Activated CD8-positive, alpha-beta memory T cell treated with anti-CD3 and anti-CD28 coated beads for 4 hours (primary cell): ENCODE measurements at places on chromosomes 6 and 20.

DNA sequence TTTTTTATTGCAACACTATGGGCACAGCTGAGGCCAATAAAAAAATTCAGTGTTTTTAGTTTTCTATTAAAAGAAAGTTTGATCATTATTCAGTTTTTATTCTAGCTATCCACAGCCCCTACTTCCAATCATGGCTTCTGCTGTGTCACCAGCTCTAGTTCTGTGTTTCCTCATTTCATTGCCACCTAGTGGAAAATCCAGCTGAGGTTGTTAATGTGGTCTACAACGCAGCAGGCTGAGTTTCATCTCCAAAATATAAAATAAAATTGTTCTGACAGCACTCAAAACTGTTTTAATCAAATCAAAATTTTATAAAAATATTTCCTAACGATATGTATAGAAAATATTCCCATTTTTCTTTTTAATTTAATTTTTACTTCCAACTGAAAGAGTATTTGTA, 13.6 kb downstream of the COL9A1 start:
- no peak for DNase-seq

- no peak for DNase-seq
These were observed 25.3 kb downstream of the SNX5 start for GRCh38 chr20:17943343-17943742.

DNA sequence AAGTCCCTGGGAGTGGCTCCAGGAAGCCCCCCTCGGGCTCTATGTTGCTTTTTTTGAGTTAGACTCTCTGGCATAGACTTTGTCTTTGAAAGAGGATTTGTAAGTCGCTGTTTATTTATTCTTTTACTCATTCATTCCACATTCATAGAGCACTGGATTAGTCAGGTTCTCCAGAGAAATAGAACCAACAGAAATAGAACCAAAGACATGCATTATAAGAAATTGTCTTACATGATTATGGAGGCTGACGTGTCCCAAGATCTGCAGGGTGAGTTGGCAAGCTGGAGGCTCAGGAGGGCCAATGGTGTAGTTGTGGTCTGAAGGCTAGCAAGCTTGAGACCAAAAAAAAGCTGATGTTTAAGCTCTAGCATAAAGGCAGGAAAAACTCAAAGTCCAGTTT, 98.3 kb upstream of the CHD6 start:
- DNase-seq = no peak

DNA sequence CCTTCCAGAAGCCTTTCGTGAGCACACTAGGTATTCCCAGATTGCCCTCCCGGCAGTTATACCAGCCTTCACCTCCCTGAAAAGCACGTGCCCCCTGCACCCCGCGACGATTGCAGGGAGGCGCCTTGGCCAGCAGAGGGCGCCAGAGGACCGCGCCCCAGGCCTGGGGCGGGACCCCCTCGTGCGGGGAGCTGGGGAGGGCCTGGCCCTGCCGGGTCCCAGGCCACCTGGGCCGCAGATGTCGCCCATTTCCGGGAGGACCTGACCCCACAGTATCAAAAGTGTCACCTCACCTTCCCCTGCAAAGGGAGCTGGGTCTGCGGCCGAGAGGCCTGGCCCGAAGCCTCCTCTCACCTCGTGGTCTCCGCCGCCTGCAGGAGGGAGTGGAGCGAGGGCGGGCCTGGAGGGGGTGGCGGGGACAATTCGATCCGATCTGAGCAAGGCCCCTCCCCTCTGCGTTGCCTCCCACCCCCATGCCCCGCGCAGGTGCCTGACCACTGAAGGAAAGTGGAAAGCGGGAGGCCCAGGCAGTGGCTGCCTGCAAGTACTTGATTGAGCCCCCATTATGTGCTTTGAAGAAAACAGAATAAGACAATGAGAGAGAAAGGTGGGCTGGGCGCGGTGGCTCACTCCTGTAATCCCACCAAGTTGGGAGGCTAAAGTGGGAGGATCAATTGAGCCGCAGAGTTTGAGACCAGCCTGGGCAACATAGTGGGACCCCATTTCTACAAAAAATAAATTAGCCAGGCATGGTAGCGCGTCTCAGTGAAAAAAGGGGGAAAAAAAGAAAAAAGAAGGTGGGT, 3.5 kb upstream of the SNAI1 start:
- DNase-seq = peak; percentile 41

DNA sequence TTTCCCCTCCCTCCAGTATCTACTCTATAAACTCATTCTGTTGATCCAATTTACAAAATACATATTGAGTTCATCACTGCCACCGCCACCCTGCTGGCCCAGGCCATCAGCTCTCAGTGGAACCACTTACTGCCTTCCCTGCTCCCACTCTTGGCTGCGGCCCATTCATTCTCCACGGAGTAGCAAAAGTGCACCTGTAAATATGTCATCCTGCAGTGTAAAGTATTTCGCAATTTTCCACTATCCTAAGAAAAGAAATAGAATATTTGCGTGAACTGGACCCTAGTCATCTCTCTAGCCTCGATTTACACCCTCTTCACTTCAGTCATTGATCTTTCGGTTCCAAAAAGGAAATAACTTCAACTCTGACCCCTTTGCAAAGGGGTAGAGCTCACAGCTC, 258.3 kb upstream of the TFAP2D start:
- DNase-seq = no peak

GRCh38 chr6:166056637-166057036, 111.0 kb downstream of the TBXT start:
- DNase-seq = no peak

- DNase-seq = no peak
These were observed 72.3 kb upstream of the CCN2 start for GRCh38 chr6:132023490-132023889.

DNA sequence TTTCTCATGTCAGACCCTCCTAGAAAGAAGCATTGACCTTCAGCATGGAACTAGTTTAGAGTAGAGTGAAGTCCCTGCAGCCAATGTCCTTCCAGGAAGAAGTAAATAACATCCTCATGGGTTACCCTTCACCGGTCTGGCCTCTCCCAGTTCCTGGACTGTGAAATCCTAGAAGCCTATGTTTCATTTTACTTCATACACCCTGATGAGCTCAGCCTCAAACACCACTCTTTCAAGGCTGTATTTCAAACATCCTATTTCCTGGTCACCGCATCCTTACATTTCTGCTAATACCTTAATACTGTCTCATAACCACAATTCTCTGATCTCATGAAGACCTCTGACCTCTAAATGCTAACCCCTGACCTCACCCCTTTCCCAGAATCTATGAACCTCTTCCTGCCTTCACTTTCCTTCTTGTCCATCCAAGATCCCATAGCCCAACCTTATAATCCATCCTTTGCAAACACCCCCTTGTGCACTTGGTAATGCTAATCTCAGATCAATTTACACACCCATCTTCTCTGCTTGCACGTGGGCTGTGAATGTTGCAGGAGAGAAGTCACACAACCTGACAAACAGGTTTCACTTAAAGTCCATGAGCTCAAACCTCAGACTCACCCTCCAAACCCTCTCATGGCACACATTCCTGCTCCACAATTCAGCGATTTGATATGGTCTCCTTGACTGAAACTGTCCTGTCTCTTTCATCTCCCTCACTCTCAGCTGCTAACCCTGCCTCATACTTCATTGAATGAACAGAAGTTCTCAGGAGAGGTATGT, 30.2 kb downstream of the SLC2A10 start:
- no peak for DNase-seq

GRCh38 chr6:41724228-41724580, 11.2 kb downstream of the TFEB start:
- DNase-seq = no peak

- no peak for DNase-seq
These were observed 70.4 kb upstream of the SYNJ2 start for GRCh38 chr6:157911278-157911677.

GRCh38 chr20:4470375-4470774, 251.3 kb upstream of the PRND start:
- DNase-seq = no peak

DNA sequence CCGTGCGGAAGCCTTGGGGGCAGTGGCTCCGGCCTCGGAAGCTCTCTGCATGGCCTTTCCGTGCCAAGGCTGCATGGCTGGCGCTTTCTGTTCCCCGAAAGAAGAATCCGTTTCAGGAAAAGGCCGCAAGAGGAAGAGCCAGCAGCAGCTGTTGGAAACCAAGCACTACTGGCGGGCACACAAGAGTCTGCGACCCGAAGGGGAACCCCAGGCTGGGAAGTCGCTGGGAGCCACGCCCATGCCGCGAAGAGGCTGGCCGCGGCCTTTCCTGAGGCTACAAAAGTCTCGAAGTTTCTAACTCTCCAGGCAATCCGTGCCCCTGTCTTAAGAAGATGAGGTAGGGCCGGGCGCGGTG, at the start of gene CGAS:
Gene CGAS, minus strand, starts transcription at position 191 of the 355 bp plus-strand sequence. Its CDS starts 116 bp downstream, at position 75.
- peak; percentile 56 for DNase-seq

DNA sequence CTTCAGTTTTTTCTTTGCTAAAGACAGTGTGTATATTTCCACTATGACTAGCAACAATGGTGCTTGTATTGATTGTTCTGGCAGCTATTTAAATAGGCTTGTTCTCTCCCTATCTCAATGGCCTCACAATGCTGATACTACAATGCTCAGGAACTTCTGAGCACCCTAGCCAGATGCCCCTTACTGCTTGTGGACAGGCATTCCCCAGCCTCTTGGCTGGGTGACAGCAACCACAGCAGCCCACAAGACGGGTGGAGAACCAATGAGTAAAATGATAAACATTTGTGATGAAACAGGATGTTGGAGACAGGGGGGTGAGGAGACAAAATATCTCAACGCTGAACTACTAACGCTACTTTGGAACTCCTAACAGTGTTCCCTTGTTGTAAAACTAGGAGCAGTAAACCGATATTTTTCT, 42.3 kb downstream of the HIVEP2 start:
- peak; percentile 52 for DNase-seq

DNA sequence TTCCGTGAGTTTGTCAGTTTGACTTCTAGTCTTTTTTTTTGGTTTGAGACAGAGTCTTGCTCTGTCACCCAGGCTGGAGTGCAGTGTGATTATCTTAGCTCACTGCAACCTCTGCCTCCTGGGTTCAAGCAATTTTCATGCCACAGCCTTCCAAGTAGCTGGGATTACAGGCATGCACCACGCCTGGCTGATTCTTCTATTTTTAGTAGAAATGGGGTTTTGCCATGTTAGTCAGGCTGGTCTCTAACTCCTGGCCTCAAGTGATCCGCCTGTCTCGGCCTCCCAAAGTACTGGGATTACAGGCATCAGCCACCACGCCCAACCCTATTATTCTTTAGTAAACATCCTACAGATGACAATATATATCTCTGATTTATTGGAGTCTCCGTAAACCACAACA, 506.5 kb downstream of the PREX1 start:
- DNase-seq = no peak

DNA sequence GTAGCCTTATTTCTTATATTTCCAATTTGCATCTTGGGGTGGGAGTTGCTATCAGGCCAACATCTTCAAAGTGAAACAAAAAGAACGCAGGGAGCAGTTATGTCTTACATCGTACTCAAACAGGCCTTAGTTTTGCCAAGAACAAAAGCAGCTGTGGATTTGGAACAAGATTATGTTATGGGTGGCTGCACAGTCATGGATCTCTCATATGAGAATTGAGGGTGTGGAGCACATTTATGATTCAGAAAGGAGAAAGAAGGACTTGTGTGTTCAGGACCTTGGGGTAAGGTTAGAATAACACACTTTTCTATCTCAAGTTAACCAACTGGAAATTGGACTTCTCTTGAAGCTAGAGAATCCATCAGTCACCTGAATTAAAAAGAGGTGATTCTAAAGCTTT, 259.9 kb downstream of the FOXA2 start:
- DNase-seq = no peak

GRCh38 chr20:19253316-19253715, 40.9 kb downstream of the SLC24A3 start:
- DNase-seq = no peak

- DNase-seq = no peak
These were observed 112.4 kb upstream of the ARG1 start for GRCh38 chr6:131460614-131461000.

DNA sequence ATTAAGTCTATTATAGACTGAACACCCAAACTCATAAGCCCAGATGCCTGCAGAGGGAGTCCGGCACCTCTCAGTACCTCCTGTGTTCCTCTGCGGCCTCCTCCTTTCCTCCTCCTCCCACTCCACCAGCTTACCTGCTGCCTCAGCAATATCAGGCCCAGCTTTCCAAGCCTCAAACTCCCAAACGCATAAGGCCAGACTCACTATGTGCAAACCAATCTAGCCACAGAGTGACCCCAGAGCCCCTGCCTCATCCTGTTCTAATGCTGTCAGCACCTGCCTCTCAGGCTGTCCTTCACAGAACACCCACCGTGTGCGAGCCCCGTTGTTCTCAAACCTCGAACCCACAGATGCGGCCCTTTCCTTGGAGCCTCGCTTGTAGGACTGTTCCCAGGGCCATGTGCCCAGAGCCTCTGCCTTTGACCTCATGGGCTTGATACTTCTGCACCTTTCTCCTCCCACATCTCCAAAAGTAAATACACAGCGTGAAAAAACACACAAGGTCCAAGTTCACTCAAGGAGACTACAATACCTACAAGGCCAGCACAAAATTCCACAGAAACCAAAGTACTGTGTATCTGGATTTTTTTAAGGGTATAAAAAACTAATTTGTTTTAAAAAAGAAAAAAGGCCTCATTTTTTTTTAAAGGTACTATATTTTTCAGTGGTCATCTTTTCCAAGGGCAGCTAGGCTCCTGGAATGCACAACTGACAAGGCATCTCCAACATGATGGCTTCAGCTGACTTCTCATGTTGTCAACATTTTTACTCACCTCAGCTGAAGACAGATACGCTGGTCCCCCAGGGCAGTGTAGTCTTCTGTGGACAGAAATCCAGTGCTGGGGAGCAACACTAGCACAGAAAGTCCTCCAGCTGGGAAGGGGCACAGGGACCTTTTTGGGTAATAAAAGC, 52.3 kb downstream of the ABHD12 start:
- DNase-seq = no peak

DNA sequence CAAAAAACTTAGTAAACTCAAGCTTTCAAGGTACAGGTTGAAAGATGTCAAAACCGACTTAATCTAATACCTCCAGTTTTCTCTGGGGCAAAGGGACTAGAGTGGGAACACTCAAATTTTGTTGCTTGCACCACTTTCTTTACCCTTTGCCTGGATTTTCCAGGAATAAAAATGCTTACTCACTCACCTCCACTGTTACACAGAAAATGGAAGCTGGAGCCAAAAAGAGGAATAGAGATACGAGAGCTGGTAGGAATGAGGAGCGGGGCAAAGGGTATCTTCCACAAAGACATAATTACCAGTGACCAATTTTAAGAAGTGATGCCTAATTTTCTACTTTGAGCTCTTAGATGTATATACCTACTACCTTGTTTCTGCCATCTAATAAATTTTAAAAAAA, 79.5 kb upstream of the TULP1 start:
- no peak for DNase-seq

DNA sequence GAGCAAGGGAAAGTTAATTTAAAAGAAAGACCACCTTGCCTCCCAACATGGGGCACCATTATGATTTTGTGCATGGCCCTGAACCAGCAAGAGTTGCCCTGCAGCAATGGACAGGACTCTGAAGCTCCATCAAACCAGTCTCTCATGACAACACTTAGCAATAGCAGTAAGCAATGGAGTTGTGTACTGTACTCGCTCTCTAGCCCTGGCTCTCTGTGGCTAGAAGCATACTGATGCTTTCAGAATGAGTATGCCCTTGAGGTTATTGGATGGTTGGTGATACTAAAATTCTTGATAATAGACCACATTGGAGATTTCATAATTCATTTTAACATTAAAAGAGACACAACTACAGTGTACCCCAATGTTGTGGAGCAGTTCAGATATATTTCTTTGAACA, 23.2 kb upstream of the LMBRD1 start:
- DNase-seq = no peak

- no peak for DNase-seq
These were observed 19.5 kb downstream of the KATNA1 start for GRCh38 chr6:149628875-149629510.

- DNase-seq = no peak
These were observed 23.9 kb downstream of the HACE1 start for GRCh38 chr6:104835782-104836181.
